ENCODE measurements at places on chromosomes 2 and 18.

- DNase-seq, result no peak
Observed at GRCh38 chr2:119800376-119800902, 40.7 kb downstream of the PTPN4 start.

- no peak for DNase-seq
Observed at GRCh38 chr18:4455113-4455811, at the start of gene DLGAP1. DLGAP1 (minus strand) TSS chr18:4455307.

- no peak for DNase-seq
Observed at GRCh38 chr18:35244671-35245070, 3.8 kb downstream of the ZNF397 start.

GRCh38 chr18:54135216-54135615 lies 89.3 kb downstream of the MBD2 start:
- DNase-seq, result no peak

GRCh38 chr2:6730649-6731532 lies 134.8 kb downstream of the CMPK2 start:
- no peak for DNase-seq

GRCh38 chr2:29920130-29920577 lies 1.2 kb downstream of the ALK start:
- peak; percentile 42 for DNase-seq

GRCh38 chr18:77082316-77082955 lies 50.1 kb downstream of the MBP start:
- DNase-seq, result no peak

DNA sequence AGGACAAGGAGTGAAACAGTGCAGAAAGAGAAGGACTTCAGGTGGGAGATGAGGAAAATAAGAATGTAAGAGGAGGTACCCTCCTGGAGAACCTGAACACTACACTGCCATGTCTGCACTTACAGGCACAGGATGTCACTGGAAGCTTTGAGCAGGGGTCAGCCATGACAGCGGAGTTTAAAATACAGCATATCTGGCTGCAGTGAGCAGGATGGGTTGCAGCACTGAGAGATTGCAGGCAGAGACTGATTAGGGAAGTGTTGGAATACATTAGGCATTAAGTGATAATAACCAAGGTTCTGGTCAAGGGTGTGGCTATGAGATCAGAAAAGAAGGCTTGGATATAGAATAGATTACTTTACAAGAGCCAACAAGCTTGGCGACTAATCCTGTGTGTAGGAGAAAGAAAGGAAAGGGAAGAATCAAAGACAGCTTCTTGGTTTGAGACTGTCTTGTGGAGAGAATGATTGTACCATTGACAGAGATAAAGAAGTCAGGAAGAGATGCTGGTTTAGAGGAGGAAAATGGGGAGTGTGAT lies 171.1 kb upstream of the RBMS1 start:
- DNase-seq, result no peak

DNA sequence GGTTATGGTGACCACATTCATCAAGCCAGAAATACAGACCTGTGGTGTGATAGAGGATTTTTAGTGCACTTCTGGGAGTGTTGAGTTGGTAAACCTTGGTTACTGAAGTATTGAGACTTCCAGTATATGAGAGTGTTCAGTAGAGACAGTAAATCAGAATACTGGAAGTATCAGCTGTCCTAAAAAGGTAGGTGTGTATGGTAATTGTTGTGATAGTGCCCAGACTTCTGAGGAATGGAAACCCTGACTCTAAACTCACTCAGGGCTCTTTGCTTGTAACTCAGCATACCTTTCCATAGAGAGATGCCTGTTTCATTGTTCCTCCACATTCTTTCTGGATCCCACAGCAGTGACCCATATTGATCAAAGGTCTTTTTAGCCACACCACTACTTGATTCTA lies 217.1 kb downstream of the SETBP1 start:
- no peak for DNase-seq

DNA sequence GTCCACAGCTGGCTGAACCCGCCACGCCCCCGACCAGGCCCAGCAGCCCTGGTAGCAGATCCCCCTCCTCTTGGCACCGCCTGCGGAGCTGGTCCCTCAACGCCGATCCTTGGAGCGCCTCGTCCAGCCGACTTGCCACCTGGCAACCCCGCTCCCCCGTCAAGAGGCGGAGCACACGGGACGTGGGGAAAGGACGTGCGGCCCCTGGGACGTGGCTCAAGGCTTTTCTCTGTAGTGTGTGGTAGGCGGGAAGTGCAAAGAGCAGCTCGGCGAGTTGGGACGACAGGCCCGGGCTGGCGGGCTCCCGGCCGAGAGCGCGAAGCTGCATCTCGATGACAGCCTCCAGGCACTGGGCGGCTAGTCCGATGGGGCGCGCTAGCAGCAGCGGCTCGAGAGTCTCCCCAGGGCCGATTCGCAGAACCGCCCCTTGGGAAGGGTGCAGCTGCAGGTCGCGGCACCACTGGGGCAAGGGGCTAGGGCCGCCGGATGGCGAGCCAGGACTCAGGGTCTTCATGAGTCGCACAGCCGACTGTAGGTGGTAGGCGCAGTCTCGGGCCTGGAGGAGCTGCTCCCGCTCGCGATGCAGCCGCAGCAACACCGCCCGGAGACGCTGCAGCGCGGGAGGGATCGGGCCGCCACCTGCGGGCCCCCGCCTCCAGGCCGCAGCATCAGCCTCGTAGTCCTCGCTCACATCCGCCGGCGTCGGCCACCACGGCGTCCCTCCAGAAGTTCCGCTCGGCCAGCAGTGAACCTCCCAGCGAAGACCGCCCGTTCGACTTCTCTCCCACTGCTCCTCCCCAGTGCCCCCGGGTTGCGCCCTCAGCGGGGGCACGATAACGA lies 617 bp downstream of the CCDC142 start:
- peak; percentile 21 for DNase-seq

GRCh38 chr2:175439416-175439815 lies 257.9 kb upstream of the ATP5MC3 start:
- DNase-seq, result no peak

DNA sequence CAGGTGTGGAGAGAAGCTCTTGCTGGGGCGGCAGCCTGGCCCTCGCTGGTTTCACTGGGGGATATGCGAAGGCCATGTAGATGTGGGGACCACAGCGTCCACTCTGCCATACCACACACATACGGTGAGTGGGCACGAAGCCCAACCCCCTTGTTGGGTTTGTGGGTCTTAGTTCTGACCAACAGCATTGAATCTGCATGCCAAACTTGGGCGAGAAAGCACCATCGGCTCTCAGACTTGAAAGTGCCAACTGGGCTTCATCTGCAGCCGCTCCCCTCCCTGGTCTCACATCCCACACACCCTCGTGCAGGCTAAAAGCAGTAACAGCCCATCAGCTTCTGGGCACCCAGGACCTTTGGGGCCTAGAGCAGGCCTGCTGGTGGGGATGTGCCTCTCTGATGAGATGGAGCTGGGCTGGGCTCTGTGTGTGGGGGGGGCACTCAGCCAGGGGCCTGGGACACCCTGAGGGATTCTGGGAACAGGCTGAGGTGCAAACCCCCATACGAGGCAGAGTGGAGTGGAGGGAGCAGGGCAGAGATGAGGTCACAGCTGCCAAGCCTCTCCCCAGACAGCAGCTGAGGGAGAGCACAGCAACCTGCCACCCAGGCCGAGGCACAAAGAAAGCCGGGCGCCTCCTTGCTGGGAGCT lies 264.4 kb downstream of the TWIST2 start:
- DNase-seq, result no peak

DNA sequence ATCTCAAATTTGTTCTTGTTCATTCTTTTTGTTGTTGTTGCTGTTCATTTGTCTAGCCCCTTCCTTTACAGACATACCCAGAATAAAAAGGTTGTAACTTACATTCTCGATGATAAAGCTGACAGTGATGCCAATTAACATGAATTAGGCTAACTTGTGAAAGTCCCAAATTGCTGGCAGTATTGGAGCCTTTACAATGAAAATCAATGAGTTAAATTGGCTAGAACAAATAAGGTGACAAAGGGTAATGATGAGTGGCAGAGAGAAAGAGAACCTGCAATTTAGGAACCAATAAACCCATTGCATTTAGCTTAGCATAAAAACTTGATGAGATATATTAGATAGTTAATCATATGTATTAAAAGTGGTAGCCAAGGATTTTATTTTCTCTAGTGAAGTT lies 521.0 kb downstream of the ADCYAP1 start:
- DNase-seq, result no peak

- no peak for DNase-seq
Observed at GRCh38 chr2:12617366-12617765, 99.4 kb upstream of the TRIB2 start.

DNA sequence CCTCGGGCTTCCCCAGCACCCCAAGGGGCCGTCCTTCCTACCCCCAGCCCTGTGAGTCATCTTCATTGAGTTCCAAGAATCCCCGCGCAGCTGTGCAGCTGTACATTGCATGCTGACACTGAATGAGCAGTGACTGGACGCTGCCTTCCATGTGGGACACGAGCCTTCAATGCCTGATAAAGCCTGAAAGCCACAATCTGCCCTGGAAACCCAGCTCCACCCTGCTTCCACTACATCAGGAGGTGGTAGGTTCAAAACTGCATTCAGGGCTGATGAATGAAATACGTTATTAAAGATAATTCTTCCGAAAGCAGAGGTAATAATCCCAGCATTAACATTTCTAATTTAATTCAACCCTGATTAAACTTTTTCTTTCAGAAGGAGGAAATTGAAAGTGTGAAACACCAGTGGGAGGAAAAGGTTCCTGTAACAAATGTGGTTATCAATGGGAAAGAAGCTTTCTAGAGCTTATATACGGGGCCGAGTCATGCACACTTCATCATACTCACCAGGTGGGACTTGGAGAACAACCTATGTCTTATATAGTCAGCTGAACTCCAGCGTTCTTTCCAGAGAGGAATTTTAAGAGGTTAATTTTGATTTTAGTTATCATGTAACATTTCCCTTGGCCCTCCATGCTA lies 360.1 kb downstream of the LPIN1 start:
- peak; percentile 97 for DNase-seq

- no peak for DNase-seq
Observed at GRCh38 chr18:21979171-21979560, 190.2 kb upstream of the GATA6 start.

GRCh38 chr18:53764086-53764485 lies 460.4 kb downstream of the MBD2 start:
- DNase-seq, result no peak

DNA sequence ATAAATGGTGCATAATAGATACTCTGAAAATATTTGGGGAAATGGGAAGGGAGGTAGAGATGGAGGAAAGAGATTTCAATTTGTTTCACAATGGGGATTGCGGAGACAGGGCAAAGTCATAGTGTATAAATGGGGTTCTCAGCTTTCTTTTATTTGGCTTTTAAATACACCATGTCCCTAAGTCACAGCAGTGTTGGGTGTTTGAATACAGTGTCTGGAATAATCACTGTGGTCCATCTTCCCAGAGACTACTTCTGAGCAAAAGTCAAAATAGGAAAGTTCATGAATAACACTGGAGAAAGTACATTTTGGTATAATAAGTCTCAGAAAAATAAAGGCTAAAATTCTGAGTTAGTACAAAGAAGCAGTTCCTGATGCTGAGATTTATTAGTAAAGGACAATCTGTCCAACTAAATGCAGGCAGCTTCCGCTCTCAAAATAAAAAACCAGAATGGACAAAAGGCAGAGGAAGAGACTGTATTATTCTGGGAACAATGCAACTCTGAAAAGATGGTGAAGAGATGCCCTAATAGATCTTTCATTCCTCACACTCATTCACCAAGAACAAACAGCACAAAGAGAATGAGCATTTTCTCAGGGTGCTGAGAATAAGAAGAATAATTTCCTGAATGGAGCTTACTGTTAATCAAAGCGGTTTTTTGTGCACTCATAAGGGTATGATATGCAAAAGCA lies 295.4 kb upstream of the PIK3C3 start:
- DNase-seq, result no peak

- no peak for DNase-seq
Observed at GRCh38 chr2:108367014-108367413, 10.7 kb upstream of the SULT1C4 start.

DNA sequence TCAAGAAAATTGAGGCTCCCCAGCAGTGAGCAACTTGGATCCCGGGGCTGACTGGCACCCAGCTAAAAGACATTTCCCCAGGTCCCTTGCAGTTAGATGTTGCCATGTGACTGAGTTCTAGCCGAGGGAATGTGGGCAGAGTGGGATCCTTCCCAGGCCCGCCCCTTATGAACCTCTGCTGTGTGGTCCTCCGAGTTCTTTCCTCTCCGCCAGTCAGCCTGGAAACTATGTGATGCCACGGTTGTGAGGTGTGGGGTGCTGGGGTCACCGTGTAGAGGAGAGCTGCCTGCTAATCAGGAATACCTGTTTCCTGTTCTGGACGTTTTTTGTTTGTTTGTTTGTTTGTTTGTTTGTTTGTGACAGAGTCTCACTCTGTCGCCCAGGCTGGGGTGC lies 45.5 kb downstream of the TMEM37 start:
- no peak for DNase-seq

GRCh38 chr2:102667072-102667471 lies 47.7 kb downstream of the SLC9A2 start:
- no peak for DNase-seq

- no peak for DNase-seq
Observed at GRCh38 chr2:128249555-128249954, 69.1 kb downstream of the HS6ST1 start.

GRCh38 chr18:61731693-61732376 lies 161.0 kb downstream of the RNF152 start:
- DNase-seq, result no peak

DNA sequence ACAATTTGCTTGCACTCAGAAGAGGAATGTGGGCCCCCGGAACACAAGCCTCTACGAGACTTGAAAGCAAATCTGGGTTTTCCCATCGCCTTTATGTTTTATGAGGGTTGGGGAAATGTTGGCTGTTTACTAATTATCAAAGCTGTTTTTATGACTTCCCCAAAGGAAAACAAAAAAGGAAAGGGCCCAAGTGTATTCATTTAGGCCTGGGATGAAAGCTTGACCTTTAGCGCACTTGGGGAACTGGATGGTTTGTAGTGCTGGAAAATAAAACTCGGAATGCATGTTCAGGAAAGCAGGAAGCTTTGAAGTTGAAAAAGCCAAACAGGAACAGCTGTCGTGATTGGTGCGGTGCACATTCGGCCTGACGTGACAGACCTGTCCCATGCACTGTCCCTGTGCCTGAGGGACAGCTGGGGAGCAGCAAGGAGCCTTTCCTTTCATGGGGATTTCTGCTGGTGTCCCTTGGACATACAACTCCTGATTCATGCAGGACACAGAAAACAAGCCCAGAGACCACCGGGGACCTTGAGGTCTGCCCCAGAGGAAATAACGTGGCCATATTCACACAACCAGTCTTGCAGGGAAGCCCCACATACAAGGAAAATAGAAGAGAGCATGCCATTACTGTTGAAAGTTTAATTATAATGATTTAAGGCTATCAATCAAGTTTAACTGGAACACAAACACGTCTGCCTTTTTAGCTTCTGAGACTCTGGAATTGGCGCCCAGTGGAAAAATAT lies 169.7 kb upstream of the APCDD1 start:
- DNase-seq, result no peak

GRCh38 chr2:25521665-25522387 lies 151.6 kb downstream of the DTNB start:
- peak; percentile 36 for DNase-seq

GRCh38 chr2:147538088-147538487 lies 306.7 kb upstream of the ACVR2A start:
- DNase-seq, result no peak

Data from RWPE1 (cell line).